ENCODE measurements at places on chromosomes 1 and 21. TPM values are rescaled to one million over a fixed set of nuclear protein-coding genes. Genes with fewer than 3 reads are reported as not detected.
A peak's percentile ranks its signal among the peaks of the same experiment; 100 is the strongest.

- no peak for DNase-seq
Observed at GRCh38 chr1:215889871-215890270, 322.8 kb downstream of the KCTD3 start.

GRCh38 chr1:229879746-229880145 is 187.3 kb upstream of the GALNT2 start:
- DNase-seq = no peak

DNA sequence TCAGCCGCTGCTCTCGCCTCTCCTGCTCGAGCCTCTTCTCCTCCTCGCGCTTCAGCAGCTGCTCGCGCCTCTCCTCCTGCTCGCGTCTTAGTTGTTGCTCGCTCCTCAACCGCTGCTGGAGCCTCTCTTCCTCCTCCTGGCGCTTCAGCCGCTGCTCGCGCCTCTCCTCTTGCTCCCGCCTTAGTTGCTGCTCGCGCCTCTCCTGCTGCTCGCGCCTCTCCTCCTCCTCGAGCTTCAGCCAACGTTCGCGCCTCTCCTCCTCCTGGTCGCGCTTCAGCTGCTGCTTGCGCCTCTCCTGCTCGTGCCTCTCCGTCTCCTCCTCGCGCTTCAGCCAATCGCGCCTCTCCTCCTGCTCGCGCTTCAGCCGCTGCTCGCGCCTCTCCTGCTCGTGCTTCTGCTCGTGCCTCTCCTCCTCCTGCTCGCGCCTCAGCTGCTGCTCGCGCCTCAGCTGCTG is 3.7 kb downstream of the TCHH start:
- peak; percentile 48 for DNase-seq

GRCh38 chr1:39615086-39615673 is 24.3 kb downstream of the HEYL start:
- no peak for DNase-seq

- DNase-seq = no peak
Observed at GRCh38 chr1:178258536-178258935, 164.6 kb downstream of the RASAL2 start.

DNA sequence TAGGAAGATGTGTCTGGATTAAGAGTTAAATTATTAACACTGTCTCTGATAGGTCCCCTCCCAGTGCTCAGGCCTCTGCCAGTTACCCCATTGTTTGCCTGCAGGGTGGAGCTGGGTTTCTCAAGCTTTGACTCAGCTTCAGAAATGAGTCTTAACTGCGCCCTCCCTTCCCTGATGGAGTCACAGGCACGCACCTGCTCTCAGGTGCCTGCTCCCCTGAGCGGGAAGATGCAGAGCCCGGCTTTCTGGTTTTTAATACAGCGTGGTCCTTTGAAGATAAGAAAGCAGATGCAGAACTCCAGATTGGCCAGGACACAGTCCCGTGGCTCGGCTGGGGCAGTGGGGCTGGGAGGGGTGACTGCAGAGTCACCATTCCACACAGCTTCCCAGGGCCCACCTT is 3.2 kb upstream of the SPRR4 start:
- no peak for DNase-seq

DNA sequence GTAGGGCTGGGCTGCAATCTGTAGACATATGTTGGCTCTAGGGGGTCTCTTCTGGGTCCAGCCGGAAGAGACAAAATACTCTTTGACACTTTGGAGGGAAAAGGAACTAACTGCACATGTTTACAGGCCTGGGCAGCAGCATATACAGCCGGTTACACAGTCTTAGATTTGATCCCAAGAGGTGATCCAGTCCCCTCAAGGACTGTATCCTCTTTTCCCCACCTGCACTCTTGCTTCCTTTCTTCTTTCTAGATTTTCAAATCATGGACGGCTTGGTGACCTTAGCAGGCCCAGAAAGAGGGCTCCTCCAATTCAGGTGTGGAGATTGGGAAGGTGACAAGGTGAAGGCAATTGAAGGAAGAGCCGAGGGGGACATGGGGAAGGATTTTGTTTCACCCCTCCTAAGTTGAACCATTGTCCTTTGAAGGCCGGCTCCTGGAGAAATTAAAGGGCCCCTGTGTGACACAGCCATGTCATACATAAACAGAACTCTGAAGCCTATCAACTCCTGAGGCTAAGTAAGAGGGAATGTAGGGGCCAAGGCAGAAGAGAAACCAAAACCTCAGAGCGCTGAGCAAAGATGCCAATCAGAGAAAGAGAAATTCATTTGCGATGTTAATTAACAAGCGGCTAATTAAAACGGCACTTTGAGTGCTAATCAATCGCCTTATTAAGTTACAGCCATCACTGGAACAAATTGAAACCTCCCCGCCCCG is 5.9 kb upstream of the BARHL2 start:
- DNase-seq = no peak

- DNase-seq = no peak
Observed at GRCh38 chr1:94050254-94050653, 70.7 kb downstream of the ABCA4 start.

- peak; percentile 36 for DNase-seq
Observed at GRCh38 chr21:42614811-42615351, 38.5 kb upstream of the PDE9A start.

DNA sequence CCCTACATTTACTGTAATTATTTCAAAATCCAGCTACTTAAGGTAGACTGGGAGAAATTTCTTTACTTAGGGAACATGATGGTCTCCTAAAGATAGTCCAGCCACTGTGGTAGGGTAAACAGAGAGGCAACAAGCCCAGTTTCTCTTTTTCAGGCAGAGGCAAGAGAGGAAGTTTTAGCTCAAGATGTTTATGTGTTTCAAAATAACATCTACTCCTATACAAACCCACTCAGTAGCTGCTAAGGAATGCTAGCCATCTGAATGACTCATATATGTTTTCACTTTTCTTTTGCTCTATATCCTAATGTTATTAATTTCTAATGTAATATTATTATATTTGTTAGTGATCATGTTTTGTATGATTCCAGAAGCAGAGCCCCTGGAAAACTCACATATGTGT is 856.6 kb downstream of the PLA2G4A start:
- DNase-seq = no peak

The OR2L8 gene
- total RNA-seq = not detected

The IKBKE gene
- 0.26 TPM for total RNA-seq
